IPS DF 6.9 (cell line): ENCODE measurements at places on chromosomes 3 and 15.

- DNase-seq = no peak
These were observed 38.5 kb downstream of the RPLP1 start for GRCh38 chr15:69491038-69491505.

DNA sequence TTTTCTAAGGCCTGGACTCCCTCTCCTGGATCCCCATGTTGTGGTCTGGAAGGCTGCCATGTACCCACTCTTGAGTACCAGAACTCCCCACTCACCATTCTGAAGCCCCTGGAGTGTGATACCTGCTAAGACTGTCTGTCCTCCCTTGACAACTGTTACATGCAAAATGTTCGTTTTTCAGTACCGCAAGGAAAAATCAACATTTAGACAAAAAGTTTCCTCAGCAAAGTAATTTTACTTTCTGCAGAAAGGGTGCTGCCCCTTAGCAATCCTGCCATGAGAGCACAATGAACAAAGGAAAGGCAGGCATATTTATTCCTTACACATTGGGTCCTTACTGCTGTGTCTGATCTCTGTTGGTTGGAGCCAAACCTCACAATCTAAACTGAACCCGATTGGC is 7.0 kb upstream of the GK5 start:
- no peak for DNase-seq

- DNase-seq = no peak
These were observed 7.0 kb downstream of the FILIP1L start for GRCh38 chr3:100107221-100107814.

- DNase-seq = no peak
These were observed 81.0 kb upstream of the BNC1 start for GRCh38 chr15:83365370-83365938.

GRCh38 chr3:85148036-85148435 is 189.2 kb downstream of the CADM2 start:
- DNase-seq = no peak

DNA sequence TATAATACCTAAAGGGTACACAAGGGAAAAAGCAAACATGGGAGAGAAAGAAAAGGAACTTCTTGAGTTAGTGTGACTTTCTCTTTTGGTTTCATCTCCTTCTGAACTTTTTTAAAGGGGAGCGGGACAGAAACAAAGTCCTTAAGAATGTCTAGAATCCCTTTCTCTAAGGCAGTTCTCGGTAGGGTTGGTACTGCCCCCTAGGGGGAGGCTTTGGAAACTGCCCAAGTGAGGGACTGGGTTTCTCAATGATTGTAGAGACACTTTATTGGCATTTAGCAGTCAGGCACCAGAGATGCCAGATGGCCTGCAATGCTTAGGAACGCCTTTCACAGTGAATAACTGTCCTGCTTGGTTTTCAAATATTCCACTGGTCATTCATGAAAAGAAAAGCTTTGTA is 172.7 kb downstream of the WDR72 start:
- peak; percentile 74 for DNase-seq

- no peak for DNase-seq
These were observed 23.4 kb downstream of the PLSCR4 start for GRCh38 chr3:146227486-146227885.
